ENCODE measurements at places on chromosomes 1 and 21.

DNA sequence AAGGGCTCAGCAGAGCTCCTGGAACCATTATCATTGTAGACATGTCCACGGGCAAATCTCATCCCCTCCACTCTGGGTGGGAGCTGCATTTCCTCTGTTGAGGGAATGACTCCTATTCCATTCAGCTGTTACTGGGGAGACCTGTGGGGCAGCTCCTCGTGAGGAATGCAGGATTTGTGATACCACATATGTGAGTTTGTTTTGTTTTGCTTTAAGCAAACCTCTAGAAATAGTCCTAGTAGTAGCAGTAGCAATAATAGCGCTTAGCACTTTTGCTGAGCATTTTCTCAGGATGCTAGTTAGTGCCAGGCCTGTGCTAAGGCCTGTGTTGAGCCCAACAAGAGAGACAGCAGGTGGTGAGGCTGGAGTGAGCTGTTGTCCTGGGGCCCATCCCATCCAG is 10.8 kb downstream of the OLIG1 start:
- DNase-seq = no peak

DNA sequence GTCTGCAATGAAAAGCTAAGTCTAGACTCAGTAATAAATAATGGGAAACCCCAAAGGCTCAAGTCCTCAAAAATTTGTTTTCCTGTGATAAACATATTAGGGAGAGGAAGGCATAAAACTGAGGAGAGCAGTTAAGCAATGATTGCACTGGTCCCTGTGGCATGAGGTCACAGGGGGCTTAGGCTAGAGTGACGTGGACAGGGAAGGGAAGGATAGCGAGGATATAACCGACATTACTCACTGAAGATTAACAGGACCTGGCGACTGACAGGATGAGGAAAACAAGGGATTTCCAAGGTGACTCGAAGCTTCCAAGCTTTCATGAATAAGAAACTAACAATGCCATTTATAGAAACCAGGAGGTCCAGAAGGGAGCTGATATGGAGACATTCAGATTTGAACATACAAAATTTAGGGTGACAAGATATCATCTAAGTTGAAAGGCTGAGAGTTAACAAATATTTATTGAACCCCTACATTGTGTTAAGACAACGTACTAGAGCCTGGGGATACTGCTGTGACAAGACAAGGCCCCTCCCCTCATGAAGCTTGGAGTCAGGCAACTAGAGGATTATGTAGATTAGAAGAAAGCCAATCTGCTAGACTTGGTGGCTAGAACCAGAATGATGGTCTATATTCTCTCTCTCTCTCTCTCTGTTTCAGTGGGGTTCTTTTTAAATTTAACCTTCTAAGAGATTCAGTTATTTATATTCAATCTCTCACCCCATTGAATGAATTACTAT is 33.2 kb upstream of the PKN2 start:
- no peak for DNase-seq

- no peak for DNase-seq
Measured at GRCh38 chr1:67436511-67437055, 6.4 kb upstream of the SERBP1 start.

DNA sequence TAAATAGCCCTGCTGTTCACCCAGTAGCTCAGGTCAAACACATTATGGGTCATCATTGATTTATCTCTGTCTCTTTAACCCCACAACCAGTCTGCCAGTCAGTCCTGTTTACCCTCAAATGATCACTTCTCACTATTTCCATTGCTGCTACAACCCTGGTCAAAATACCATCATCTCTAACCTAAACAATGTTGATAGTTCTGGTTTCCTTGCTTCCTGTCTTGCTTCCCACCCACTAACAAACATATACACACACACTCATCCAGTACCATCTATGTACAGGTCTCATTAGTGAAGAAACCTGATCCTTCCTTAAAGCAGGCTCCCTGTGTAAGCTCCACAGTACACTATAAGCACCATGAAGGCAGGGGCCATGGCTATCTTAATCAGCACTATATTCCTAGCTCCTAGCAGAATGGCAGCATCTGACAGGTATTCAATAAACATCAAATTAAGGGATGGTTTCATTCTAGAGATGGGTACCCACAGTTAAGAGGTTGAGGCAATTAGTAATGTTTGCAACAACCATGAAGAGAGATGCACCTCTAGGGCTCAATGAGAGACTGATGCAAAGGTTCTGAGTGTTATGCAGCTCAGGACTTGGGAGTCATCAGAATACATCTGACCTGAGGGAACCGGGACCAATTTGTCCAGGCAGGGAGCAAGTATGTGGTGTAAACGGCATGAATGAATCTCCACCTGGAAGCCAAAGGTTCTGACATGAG is 10.0 kb upstream of the TGFBR3 start:
- no peak for DNase-seq

DNA sequence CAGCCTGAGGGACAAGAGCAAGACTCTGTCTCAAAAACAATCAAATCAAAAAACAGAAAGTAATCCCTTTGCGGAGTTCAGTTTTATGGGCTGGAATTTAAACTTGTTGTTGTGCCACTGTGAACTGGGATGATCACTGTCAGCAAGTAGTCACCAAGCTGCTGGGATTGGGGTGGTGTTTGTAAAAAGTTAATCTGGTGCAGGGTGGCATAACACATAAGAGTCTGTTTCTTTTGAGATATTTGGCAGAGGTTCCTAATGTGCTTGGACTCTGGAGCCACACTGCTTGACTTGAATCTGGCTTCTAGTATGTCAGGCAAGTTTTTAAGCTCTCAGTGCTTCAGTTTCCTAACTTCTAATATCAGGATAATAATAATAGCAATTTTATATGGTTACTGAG is 6.6 kb downstream of the CLIC4 start:
- DNase-seq = no peak

- peak; percentile 1 for DNase-seq
Measured at GRCh38 chr1:23868557-23869016, 497 bp upstream of the FUCA1 start.

DNA sequence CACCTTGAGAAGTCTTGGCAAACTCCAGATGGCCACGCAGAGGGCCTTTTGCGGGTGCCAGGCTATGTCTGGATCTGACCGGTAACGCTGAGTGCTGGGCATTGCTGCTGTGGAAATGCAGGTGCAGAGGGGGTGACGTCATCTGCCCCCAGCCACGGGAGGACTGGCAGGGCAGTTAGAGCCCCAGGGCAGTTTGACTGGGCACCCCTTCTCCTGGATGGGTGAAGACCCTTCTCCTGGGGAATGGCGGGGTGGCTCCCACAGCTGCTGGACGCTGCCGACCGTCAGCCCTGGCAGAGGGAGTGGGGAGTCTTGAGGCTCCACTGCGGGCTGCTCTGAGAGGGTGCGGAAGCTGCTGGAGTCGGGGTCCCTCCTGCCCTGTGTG is 12.6 kb upstream of the EDN2 start:
- DNase-seq = no peak

DNA sequence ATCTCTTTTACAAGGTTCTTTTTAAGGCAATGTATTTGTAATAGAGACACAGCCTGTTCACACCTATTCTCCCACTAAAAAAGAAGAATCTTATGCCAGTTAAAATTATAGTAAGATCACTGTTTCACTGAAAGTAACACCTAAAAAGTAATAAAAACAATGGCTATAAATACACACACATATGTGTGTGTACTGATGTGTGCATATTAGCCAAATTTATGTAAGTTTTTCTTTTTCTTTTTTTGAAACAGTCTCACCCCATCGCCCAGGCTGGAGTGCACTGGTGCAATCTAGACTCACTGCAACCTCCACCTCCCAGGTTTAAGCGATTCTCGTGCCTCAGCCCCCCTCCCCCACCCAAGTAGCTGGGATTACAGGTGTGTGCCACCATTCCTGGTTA is 56.8 kb upstream of the SLC30A10 start:
- no peak for DNase-seq

GRCh38 chr1:185565302-185565701 is 168.9 kb upstream of the HMCN1 start:
- no peak for DNase-seq

- DNase-seq = no peak
Measured at GRCh38 chr1:109470245-109470644, 3.9 kb downstream of the SYPL2 start.

DNA sequence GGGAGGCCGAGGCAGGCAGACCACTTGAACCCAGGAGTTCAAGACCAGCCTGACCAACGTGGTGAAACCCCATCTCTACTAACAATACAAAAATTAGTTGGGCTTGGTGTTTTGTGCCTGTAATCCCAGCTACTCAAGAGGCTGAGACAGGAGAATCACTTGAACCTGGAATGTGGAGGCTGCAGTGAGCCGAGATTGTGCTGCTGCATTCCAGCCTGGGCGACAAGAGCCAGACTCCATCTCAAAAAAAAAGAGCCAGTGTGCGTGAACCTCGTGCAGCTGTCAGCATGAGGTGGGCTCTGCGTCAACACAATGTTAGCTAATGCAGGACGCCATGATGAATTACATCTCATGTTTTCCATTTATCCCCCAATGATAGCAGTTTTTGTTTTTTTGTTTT is 110.7 kb upstream of the SLC45A1 start:
- DNase-seq = no peak

DNA sequence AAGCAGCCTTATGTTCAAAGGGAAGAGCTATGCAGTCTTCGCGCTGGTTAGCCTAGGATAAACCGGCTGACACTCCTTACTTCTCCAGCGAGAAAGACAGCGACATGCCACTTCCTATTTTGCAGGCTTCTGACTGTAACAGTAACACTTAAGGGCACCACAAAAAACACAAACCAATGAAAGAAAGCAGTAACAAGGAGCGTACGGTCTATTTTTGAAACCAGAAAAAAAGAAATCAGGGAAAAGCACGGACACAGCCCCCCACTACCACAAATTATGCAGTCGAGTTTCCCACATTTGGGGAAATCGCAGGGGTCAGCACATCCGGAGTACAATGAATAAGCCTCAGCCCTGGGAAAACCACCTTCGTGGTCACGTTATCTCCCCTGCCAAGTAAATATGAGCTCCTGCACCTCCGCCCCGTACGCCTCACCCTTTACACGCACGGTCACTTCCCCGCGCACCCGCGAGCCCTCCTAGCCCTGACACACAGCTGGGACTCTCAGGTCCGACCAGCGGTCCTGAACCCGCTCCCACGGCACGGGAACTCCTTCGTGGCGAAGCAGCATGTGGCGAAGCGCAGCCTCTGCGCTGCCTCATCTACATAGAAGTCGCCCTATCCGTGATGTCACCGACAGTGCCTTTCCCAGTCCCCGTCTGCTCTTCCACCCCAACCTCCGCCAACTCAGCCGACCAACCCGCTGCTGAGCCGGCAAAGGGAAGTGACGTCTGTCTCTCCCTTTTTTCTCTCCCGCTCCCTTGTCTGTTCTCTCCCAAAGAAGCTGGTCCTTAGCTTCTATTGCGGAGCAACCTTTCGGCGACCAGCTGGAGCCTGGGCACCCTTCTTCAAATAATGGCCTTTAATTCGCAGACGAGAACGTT is 40.9 kb upstream of the PPIAL4F start:
- DNase-seq = peak; percentile 71

- peak; percentile 53 for DNase-seq
Measured at GRCh38 chr1:203765029-203765837, at the start of gene LAX1. TSS of gene LAX1 (plus strand) at chr1:203765183. CDS start at chr1:203765566, 383 bp downstream.

GRCh38 chr1:169025412-169025811 is 81.1 kb upstream of the ATP1B1 start:
- no peak for DNase-seq

DNA sequence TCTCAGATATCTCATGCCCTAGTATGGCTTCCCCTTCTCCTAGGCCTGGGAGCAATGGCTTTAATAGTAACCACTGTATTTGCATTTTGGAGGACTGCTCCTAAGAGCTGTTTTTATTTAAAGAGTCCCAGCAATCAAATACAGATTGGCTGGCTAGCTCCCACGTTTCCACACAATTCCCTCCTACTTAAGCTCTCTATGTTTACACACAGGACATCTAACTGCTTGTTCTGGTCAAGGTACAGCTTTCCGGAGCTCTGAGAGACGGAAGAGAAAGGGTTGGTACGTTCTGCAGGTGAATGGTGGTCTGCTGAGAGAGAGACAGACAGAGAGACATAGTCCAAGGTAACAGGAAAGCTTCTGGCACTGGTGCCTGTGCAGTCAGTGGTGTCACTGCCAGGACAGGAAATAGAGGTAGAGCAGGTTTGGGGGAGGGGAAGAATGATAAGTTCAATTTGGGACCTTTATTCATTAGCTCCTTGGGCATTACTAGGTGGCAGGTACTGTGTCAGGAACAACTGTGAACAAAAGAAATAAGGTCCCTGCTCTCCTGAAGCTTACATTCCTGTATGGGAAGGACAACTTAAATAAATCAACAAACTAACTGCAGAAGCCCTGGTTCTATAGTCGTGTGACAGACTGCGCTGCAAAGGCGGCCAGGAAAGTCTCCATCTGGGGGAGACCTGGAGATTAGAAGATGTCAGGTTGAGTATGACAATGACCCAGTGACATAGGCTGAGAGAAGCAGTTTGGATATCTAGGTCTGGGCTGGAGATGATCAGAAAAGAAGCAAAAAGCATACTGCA is 1.2 kb upstream of the SLC25A33 start:
- no peak for DNase-seq

DNA sequence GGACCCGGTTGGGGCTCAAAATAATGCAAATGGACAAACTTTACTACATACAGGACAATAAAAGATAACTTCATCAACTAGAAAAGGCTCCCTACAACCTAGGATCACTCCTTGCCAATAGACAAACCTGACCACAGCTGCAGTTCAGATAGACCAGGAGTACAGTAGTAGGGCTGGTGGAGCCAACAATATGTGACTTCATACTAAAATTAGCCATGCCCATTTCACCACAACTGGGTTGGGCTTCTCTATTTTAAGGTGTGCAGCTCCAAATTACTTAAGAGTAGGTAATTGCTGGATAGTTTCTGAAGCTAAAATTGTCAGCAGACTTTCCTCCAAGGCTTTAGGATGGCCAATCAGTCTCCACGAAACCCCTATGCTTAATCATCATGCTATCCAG is 3.9 kb downstream of the DENND1B start:
- no peak for DNase-seq

DNA sequence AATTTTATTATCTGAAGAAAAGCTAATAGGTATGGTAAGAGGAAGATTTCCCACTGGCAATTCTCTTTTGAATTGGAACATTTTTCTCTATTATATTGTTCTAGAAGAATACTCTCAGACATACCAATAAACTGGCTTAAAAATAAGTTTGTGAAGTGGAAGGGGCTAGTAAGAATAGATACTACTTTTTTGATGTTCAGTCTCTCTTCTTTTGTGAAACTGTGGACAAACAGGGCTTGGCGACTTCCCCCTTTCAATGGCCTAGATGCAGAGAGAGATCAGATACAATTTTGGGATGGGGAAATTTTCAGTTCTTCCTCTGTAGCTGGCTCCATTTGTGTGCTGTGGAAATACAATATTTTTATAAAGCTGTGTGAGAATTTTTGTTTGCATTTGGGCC is 2.5 kb downstream of the PBX1 start:
- DNase-seq = no peak

DNA sequence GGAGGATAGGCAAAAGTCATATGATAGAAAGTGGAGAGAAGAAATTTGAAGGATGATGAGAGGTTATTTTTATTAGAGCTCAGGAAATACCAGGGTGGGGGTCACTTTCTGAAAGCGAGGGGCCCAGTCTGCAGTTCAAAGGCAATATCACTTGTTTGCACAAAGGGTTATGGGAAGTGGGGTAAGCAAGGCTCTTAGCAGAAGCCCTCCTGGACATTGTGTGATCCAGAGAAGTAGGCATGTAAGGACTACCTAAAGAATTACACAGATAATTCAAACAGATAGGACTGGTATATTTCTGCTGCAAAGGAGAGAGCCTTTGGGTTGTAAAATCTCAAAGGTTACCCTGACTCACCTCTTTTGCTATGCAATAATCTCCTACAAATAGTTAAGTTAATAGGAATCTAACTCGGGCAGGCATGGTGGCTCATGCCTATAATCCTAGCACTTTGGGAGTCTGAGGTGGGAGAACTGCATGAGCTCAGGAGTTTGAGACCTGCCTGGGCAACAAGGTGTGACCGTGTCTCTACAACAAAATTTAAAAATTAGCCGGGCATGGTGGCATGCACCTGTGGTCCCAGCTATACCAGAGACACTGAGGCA is 25.2 kb upstream of the PRRC2C start:
- no peak for DNase-seq

Measured in activated CD8-positive, alpha-beta memory T cell treated with anti-CD3 and anti-CD28 coated beads for 48 hours (primary cell).